ENCODE measurements at places on chromosomes 5 and 9.

GRCh38 chr5:96458176-96458575 is 25.1 kb upstream of the PCSK1 start:
- DNase-seq: no peak

GRCh38 chr5:93636837-93637236 is 53.8 kb downstream of the NR2F1 start:
- no peak for DNase-seq

DNA sequence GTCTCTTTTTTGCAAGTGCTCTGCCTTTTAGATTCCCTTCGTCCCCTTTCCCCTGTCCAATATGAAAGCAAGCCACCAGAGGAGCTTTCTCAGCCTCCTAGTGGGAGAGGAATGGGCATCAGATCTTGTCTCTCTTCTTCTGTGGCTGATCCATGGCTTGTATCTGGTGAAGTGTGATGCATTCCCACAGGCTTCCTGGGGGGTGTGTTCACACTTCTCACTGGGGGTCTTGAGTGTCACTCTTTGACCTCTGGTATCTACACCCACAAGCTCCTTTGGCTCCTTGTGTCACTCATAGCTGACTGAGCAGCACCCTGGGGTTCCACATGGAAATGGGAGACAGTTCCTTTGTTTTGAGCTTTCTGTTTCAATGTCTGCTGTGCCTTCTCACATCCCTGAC is 411.5 kb downstream of the GADD45G start:
- DNase-seq: no peak

DNA sequence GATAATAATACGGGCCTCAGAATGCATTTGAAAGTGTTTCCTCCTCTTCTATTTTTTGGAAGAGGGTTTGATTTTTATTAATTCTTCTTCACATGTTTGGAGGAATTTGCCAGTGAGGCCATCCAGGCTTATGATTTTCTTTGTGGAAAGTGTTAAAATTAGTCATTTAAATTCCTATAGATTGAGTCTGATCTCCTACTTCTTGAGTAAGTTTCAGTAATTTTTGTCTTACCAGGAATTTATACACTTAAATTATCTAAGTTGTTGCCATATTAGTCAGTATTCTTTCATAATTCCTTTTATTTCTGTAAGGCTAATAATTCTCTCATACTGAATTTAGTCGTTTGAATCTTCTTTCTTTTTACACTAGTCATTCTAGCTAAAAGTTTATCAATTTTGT is 25.2 kb upstream of the HAPLN1 start:
- no peak for DNase-seq

DNA sequence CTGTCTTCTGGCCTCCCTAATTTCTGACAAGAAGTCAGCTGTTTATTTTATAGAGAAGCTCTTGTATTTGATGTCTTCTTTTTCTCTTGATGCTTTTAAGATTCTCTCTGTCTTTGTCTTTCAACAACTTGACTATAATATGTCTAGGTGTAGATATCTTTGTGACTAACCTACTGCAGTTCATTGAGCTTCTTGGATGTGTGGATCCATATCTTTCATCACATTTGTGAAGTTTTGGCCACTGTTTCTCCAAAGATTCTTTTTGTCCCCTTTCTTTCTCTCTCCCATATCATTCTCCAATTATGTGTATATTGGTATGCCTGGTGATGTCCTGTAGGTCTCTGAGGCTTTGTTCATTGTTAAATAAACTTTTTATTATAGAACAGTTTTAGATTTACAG is 16.7 kb downstream of the SPEF2 start:
- no peak for DNase-seq

GRCh38 chr5:147611483-147611882 is 101.6 kb upstream of the DPYSL3 start:
- DNase-seq: no peak

DNA sequence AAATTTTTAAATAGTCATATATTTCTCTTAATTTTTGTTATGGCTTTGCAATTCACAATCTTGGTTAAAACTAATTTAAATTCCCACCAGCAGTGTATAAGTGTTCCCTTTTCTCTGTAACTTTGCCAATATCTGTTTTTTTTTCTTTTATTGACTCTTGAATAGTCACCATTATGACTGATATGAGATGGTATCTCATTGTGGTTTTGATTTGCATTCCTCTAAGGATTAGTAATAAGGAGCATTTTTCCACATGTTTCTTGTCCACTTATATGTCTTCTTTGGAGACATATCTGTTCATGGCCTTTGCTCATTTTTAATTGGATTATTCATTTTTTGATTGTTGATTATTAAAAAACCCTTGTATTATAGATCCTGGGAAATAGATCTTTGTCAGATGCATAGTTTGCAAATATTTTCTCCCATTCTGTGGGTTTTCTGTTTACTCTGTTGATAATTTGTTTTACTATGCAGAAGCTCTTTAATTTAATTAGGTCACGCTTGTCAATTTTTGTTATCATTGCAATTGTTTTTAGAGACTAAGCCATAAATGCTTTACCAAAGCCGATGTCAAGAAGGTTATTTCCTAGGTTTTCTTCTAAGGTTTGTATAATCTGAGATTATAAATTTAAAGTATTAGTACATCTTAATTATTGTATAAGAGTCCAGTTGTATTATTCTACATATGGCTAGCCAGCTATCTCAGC is 610.9 kb downstream of the CHSY3 start:
- DNase-seq: no peak

- DNase-seq: no peak
Measured at GRCh38 chr5:117201001-117201400, 626.4 kb upstream of the SEMA6A start.

- no peak for DNase-seq
Measured at GRCh38 chr5:14775857-14776256, 95.7 kb downstream of the ANKH start.

DNA sequence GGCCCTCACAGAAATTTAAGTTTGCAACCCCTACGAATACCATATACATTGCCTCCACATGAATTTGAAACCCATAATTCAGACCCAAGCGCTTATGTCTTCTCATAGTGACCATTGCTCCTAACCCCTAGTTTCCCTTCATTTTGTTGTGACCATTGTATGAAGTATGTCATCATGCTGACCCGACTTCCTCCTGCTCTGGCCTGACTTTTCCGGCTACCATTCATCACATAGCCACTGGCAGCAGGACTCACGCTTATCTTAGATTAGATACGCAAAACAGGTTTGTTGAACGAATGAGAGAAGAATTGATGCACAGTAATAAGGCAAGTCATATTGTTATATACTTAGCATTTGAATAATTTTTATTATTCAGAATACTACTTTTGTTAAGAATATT is 345.4 kb downstream of the FBXL17 start:
- no peak for DNase-seq

GRCh38 chr5:74063346-74063745 is 437.4 kb downstream of the ARHGEF28 start:
- no peak for DNase-seq

DNA sequence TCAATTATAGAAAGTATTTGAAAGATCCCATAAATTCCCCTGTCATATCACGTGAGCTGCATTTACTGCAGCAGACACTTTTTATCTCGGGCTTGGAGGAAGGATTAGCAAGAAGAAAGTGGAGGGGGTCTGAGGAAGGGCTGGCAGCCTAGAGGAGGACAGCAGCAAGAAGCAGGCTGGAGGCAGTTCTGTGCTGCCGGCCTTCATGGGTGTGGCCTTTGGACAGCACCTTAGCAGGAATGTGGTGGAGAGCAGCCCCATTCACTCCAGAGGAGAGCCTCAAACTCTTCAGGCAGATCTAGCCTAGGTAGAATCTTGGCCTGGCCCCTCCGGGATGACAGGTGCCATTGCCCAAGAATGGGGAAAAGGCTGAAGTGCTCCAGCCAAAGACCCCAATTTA is 89.8 kb upstream of the GABRP start:
- no peak for DNase-seq

GRCh38 chr5:34494111-34494755 is 161.9 kb upstream of the RAI14 start:
- no peak for DNase-seq

DNA sequence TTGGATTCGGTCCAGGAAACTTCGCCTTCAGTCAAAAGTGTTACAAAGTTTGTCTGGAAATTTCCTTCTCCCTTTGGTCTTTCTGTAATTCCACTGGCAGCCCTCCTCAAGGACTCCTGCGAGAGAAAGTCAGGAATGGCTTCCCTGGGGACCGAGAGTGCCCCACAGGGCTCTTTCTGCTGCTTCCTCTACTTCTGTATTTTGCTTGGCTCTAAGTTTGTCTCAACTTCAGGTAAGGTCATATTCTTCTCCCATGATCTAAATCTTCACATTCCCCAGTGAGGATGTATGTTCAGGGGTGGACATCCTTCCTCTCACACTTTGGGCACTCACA is 10.3 kb upstream of the RIOK2 start:
- DNase-seq: no peak

- DNase-seq: peak; percentile 52
Measured at GRCh38 chr9:36873247-36873875, 160.7 kb downstream of the PAX5 start.

DNA sequence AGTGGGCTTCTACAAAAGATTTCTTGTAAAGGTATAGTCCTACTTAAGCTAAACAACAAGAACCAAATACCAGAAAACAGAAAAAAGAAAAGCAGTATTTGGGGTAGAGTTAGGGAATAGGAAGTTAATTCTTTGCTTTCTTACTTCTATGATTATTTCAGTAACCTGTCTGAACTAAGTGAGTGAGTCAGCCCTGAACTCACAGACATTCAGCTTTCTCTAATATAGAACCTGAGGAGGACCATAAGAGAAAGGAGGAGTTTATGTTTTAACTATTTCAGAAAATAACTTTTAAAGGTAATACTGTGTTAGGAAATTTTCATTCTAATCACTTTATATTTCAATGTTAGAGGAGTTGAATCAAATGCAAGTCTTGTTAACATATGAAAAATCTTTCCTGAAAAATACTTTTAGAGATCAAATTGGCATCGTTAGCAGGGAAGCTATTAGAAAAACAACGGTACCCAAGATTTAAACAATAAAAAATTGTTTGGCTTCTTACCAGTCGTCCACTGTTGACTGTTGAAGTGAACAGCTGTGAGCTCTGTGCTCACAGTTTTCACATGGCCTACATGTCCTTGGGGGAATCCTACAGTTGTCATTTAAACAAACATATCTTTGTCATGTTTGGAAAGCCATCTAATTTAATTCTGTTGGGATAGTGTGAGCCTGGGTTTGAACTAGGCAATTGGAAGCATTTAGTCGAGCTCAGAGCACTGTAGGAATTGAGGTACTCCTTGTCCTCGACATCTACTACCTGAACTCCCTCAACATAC is 19.9 kb upstream of the ZFAND5 start:
- no peak for DNase-seq

DNA sequence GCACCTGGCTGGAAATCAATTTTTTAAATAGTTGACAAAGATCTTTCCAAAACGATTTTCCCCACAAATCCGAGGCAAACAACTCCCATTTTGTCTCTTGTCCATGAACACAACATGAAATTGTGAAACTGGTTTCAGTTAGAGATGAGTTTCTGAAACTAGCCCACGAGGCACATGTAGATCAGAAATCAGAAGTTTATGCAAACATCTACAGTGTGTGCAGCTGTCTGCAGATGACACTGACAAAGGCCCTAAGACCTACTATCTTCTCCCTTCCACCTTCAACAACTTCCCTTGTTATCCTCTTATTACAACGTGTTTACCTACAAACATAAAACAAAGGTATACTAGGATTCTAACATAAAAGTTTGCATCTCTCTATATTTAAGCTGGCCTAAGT is 183.3 kb downstream of the DIRAS2 start:
- no peak for DNase-seq

DNA sequence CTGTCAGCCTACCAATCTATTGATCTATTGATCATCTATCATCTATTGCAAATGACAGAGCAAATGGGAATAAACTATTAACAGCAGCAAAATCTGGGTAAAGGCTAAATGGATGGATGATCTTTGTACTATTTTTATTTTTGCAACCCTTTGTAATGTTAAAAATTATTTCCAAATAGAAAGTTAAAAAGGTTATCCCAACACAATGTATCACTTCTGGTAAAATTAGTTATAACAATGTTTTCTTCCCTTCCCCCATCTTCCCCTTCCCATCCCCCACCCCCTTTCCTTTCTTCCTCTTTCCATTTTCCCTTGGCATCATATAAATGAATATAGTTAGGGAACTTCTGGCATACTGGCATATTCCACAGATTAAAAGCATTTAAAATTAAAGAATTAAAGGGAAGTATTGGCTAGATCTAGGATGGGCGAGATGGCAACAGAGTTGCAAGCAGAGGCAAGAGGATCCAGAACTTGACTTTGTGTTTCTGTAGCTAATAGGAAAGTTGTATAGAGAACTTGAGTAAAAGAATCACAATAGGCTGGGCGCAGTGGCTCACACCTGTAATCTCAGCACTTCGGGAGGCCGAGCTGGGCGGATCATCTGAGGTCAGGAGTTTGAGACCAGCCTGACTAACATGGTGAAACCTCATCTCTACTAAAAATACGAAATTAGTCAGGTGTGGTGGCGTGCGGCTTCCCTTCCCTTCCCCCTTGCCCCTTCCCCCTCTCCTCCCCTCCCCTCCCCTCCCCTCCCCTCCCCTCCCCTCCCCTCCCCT is 66.6 kb upstream of the TAF11L2 start:
- no peak for DNase-seq

DNA sequence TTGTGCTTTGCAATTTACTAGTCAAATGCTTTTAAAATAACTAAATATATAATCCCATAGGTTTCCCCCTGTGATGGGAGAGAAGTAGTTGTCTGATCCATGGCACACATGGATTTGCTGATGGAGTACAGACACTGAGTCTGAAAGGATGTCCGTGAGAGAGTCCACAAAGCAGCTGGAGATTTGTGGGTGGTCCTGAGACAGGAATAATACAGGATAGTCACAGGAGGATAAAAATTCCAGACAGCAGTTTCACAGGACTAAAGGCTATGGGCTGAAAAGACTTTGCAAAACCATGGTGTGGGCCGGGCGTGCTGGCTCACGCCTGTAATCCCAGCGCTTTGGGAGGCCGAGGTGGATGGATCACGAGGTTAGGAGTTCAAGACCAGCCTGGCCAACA is 58.7 kb upstream of the ZFR start:
- DNase-seq: no peak

DNA sequence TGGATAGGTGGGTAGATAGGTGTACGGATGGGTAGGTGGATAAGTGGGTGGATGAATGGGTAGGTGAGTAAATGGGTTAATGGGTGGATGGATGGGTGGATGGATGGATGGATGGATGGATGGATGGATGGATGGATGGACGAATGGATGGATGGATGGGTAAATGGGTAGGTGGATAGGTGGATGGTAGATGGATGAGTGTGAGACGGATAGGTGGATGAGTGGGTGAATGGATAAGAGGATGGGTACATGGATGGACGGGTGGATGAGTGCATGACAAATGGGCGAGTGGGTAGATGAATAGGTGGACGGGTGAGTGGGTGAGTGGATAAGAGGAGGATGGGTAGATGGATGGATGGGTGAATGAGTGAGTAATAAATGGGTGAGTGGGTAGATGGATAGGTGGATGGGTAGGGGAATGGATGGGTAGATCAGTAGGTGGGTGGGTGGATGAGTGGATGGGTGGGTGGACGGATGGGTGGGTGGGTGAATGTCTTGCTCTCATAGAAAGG is 179.2 kb downstream of the FGF18 start:
- DNase-seq: no peak

GRCh38 chr5:179124273-179124852 is 64.2 kb downstream of the ZNF354C start:
- no peak for DNase-seq
